ENCODE measurements at places on chromosomes 11 and 22.
A peak's percentile ranks its signal among the peaks of the same experiment; 100 is the strongest.

- no peak for DNase-seq
Observed at GRCh38 chr11:43872995-43873394, 7.6 kb upstream of the ALKBH3 start.

GRCh38 chr11:43418197-43418596, 59.5 kb downstream of the TTC17 start:
- no peak for DNase-seq

GRCh38 chr11:11581481-11581880, 40.3 kb downstream of the GALNT18 start:
- no peak for DNase-seq

DNA sequence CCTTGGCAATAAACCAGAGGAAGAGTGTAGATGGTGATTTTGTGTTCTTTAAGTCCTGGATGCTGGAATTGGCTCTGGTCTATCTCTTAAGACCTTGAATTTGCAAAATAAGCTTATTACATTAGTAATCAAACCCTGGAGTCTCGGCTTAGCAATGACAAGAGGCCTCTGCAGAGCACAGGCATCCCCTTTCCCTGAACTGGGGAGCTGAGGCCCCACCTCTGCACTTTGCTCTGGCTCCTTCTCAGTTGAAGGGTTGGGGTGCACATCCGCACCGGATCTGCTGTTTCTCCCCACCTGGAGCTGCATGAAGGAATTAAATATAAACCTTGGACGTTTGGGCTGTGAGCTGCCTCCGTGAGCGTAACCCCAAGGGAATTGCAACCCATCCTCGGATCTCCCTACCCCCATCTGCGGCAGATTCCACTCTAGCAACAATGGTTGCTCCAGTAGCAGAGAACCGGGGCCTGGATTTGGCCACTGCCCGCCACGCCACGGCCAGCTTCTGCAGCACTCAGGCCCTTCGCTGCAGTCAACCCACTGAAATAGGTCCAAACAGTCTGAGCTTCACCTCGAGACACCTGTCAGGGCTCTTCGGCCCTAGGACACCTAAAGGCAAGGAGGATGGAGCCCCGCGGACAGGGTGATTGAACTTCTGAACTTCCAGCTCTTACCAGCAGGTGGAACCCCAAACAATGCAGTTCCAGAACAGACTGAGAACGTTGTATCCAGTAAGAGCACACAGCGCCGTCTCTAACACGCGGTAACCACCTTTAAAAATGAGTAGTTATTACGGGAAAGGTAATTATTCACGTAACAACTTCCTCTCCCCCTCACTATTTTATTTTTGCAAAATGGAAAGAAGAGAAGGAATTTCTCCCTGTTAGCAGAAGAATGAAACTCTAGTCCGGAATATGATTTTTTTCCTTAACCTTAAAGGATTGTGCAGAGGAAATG, 54.8 kb upstream of the CAPRIN1 start:
- peak; percentile 73 for DNase-seq

DNA sequence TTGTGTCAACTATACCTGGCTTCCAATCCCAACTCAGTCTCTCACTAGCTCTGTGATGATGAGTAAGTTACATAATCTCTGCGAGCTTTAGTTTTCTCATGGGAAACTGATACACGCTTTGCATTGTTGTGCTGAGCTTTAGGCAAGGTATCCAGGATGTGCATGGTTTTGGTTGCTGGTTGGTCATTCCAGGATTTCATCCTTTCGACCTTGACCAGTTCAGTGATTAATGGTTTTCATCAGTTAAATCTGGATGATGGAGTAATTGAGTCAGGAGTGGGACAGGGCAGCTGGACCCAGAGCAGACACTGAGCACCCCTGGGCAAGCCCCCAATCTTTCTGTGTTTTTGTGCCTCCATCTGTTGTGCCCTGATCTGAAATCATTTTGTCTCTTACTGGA, 417.3 kb upstream of the CADM1 start:
- no peak for DNase-seq

GRCh38 chr11:122113836-122114825, 1.9 kb downstream of the BLID start:
- DNase-seq = no peak

DNA sequence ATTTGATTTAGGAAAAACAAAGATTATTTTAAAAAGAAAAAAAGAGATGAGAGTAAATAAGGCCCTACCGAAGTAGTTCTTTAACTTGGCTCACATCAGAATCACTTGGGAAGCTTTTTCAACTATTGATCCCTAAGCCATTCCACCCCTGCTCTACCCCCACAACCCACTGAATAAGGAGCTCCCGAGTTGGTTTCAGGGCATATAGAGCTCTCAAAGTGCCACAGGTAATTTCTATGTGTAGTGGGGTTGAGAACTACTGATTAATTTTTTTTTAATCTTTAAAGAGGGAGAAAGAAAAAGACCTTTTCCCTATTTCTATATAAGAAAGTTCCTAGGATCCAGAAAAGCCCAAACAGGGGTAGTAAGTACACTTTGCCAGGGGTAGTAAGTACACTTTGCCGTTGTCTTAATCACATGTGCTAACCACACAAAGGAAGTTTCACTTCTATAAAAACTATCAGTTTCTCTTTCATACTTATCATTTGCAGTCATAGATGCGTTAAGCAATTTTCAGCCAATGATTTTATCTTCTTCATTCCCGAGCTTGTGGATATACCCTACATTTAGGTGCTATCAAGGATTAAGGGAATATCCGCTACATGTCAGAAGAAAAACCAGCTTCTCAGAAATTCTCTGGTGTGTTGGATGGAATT, 108.4 kb upstream of the ZC3H12C start:
- no peak for DNase-seq

GRCh38 chr22:20014526-20015186, 2.0 kb downstream of the ARVCF start:
- no peak for DNase-seq
